ENCODE measurements at places on chromosomes 6 and 20.

- no peak for DNase-seq
Observed at GRCh38 chr6:36626636-36627035, 32.5 kb downstream of the SRSF3 start.

DNA sequence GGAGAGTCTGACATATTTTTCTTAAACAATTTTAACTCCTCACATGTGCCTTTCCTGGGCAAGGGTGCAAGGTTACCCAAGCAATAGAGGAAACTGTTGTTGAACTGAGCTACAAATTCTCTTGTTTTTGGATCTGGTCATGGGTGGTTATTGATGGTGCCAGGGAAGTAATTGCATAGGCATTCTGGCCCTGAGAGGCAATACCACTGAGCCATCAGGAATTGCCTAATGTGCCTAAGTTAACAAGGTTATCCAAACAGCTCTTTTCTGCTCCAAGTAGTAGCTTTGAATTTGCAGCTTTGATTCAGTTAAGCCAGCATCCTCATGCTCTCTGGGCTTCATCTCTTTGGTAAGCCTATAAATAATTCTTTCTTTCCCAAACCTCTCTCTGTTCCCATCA, 266.0 kb upstream of the BTBD3 start:
- DNase-seq: no peak

DNA sequence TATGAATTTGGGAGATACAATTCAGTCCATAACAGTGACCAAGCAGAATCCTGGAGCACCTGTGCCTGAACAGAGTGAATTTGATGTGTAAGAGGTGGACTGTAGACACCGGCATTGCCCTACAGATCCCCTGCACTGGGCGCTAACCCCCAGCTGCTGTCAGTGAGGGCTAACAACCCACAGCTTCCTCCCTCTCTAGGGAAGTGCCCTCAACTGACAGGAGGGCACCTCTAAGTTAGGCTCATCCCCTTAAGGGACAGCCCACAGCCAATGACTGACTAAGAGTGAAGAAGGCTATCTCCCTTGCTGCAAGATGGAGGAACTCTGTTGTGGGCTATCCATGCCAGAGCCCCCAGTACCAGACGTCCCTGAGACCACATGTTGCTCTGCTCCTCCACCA, 15.3 kb upstream of the BPIFB1 start:
- DNase-seq: peak; percentile 43

- no peak for DNase-seq
Observed at GRCh38 chr6:11921751-11922150, 90.4 kb upstream of the HIVEP1 start.

DNA sequence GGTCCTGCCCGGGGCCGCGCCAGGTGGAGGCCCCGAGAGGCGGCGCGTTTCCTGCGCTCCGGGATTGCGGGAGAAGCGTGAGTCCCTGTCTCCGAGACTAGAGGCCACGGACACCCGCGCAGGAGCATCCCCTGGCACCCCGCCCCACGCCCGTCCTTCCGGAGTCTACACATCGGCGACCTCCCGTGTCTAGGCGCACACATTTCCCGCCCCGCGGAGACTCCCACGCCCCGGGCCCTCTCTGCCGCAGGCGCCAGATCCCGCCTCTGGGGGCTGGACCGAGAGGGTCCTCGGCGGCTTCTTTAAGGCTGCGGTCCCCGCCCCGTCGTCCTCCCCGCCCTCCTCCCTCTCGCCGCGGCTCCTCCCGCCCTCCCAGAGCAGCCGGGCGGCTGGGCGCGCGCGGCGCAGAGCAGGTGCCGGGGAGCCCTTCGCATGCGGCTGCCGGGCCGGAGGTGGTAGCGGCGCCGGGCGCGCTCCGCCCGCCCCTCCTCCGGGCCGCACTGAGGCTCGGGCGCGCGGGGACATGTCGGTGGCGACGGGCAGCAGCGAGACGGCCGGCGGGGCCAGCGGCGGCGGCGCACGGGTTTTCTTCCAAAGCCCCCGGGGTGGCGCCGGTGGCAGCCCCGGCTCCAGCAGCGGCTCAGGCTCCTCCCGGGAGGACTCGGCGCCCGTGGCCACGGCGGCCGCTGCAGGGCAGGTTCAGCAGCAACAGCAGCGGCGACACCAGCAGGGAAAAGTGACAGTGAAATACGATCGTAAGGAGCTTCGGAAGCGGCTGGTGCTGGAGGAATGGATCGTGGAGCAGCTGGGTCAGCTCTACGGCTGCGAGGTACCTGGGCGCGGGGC, at the start of gene PPP1R14C:
Gene PPP1R14C (plus strand): TSS at position 375 of the 846 bp plus-strand sequence. CDS start 149 bp downstream, at position 524.
- no peak for DNase-seq

- peak; percentile 38 for DNase-seq
Observed at GRCh38 chr6:70520575-70520974, 46.2 kb upstream of the SDHAF4 start.

DNA sequence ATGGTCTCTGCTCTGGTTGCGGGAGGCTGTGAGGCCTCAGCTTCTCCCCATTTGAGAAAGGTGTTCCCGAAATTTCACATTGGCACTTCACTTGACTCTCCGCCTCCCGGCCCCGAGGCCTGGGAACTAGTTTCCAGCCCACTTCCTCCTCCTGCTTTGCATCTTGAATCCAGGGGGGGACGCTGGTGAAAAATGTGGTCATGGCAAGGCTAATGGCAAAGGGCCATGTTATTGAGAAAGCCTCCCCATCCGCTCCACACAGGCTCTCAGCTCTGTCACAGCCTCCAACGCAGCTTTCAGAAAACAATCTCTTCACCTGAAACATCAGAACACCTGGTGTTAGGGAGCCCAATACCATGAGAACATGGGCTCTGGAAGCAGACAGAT, 5.6 kb downstream of the PLAGL2 start:
- DNase-seq: no peak

- no peak for DNase-seq
Observed at GRCh38 chr6:128557081-128557480, 36.7 kb upstream of the PTPRK start.

GRCh38 chr6:111266276-111266675, 179.0 kb downstream of the SLC16A10 start:
- DNase-seq: no peak

GRCh38 chr20:7829776-7830175, 110.5 kb downstream of the HAO1 start:
- no peak for DNase-seq

DNA sequence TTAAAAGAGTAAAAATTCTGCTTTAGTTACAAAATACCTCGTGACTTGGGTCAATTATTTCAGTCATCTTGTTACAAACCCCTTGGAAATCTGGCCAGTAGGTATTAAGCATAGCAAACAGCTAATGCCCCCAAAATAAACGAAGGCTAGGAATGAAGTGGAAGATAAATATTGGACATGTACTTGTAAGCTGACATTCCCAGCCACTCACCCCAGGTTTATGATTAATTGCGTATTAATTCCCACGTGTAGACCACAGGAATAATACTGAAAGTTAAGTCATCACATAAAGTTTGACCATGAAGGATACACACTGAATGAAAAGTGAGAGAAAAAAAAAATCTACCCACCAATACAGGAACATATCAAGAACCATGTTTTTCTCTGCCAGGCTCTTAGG, 936.5 kb upstream of the ADGRB3 start:
- DNase-seq: no peak

DNA sequence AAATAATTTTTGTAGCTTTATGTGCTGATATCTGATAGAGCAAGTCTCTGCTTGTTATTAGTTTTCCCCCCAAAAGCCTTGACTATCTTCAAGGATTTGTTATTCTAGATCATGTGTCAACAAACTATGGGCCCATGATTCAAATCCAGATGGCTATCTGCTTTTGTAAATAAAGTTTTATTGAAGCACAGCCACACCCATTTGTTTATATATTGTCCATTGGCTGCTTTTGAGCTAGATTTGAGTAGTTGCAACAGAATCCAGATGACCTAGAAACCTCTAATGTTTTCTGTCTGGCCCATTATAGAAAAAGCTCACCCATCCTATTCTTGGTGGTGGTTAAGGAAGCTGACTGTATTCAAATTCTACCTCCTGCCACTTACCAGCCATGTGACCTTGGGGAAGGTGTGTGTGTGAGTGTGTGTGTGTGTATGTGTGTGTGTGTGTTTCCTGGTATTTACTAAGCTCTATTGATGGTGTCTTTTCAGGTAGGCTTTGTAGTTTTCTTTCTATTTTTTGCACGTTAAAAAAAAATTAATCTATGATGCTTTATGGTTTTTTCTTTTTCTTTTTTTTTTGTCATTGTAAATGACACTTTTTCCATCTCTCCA, 1.3 kb upstream of the GTSF1L start:
- no peak for DNase-seq

DNA sequence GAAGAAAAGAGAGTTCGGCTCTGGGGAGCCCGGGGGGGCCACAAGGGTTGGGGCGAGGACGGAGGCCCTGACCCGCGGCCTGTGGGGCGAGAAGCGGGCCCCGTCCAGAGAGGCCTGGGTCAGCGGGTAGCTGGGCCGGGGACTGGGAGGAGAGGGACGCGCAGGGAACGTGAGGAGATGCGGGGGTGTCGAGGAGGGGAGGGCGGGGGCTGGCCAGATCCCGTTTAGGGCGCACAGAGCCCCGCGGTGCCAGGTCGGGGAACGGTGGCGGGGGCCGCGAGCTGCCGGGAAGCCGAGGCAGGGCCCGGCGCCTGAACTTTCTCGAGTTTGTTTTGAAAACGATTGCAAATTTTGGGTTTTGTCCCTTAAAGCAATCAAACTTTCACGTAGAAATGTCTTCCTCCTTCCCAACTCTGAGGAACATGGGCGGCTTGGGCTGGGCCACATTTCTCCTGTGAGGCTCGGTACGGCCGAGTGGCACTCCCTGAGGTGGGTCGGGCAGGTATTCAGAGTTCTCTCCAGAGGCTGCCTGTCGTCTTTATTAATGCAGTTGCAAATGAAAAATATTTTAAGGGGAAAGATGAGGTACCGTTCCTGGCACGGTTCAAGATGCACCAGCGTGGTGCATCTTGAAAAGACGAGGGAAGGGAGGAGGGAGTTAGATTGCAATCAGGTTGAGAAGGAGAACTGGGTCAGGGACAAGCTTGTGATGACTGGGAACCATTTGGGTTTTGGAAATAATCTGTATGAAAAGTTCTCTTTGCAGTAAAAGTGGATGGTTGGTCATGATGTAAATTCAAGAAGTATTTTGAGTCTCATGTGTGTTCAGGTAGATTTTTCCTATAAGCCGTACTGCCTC, 972 bp downstream of the RNF8 start:
- peak; percentile 57 for DNase-seq

GRCh38 chr6:16850681-16851026, 89.4 kb upstream of the ATXN1 start:
- DNase-seq: peak; percentile 51

DNA sequence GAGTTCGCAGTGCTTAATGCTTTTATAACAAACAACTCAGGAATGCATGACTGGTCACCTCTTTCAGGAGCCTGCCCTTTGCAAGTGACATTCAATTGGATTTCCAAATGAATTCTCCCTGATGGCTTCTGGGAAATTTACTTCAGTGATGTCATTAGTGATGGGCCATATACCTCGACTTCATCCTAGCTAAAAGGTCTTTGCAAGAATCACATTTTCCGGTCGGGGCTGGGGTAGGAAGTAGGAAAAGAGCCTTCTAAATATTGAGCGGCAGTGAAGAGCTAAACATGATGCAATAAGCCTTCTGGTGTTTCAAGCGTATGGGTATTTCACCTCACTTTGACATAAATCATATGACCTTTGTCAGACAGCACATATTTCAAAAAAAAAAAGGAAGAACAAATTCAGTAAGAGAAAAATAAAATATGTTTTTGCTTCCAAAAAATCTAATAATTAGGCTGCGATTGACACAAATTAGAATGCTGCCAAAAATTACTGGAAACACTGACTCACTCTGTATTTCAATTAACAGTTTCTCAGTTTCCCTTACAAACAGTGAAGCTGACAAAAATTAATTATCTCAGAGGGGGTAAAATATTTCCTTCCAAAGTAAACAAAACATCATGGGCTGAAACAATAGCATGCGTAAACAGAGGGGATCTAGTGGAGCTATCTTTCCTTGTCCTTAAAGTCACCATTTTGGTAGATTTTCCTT, 39.8 kb downstream of the ADTRP start:
- DNase-seq: peak; percentile 10

GRCh38 chr6:52900536-52900935, 9.0 kb downstream of the GSTA3 start:
- DNase-seq: no peak

DNA sequence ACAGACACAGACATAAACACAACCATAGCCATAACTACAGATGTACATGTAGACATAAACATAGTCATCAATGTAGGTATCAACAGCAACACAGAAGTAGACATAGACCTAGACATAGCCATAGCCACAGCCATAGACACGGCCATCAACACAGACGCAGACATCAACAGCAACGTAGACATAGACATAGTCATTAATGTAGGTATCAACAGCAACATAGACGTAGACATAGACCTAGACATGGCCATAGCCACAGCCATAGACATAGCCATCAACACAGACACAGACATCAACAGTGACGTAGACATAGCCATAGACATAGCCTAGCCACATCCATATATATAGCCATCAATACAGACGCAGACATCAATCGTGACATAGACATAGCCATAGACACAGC, 258.3 kb upstream of the FOXQ1 start:
- no peak for DNase-seq

DNA sequence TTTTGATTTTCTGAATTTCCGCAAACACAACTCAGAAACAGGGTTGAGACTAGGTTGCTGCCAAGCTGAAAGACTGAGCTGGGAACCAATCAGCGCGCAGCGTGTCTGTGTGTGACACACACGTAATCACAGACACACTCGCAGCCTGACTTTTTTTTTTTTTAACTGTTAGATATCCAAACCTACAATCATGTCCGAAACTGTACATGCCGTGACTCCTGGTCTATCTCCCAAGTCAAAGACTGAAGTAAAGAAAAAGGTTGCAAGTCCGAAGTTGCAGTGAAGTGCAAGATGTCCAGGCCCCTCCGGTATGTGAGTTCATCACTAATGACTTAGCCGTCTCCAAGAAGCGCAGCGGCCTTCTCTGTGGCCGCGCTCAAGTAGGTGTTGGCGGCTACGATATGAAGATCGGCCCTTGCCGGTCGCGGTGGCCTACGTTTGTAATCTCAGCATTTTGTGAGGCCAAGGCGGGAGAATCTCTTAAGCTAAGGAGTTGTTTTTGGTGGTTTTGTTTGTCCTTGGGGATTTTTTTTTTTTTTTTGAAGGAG, 108.2 kb downstream of the HFE start:
- DNase-seq: peak; percentile 94

- no peak for DNase-seq
Observed at GRCh38 chr20:36887752-36888090, 11.8 kb downstream of the TLDC2 start.

- no peak for DNase-seq
Observed at GRCh38 chr6:29945281-29945820, 3.0 kb downstream of the HLA-A start.

DNA sequence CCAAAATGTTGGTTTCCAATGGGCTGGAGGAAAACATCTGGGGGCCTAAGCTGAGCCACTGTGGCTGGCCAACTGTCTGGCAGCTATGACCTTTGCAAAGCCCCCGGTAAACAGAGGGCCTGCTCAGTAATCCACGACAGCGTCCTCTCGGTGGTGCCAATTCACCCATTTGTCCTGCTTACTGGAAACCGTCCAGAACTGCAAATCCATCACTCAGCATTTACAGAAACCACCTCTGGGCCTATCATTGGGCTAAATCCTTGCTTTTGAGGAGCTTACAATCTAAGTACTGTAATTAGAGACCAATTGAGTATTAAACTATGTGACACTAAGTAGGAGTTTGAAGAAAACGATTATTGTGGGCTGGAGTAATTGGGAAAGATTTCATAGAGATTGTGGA, 31.0 kb downstream of the ADAT2 start:
- no peak for DNase-seq

GRCh38 chr20:10178727-10179313, 39.8 kb upstream of the SNAP25 start:
- no peak for DNase-seq
